ENCODE measurements at places on chromosomes 3 and 15.

DNA sequence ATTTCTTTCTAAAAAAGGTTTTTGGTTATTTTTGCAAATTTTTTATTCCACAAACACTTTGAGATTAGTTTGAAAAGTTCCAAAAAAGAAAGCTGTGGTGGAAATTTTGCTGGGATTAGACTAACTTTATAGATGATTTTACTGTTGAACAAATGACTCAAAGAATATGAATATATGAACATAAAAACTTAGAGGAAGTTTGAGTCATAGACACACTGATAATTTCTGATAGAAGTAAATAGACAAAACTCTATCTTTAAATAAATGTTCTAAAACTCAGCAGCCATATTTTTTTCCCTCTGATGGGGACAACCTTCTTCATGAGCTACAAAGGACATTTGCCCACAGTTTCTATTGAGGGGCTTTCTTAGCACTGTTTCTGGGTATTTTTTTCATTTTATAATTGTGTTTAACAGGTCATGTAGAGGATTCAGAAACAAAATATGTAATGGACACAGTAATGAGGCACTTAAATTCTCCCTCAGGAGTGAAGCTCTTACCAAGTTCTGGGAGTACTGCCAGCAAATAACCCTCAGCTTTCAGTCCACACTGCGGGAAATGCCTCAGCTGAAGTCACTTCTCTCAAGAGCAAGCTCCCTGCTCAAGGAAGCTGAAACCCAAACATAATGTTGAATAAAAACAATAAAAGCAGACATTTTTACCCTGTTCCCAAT lies 157.6 kb downstream of the NFKBIZ start:
- no peak for DNase-seq

GRCh38 chr15:98421419-98422129 lies 226.8 kb upstream of the IGF1R start:
- peak; percentile 77 for DNase-seq

DNA sequence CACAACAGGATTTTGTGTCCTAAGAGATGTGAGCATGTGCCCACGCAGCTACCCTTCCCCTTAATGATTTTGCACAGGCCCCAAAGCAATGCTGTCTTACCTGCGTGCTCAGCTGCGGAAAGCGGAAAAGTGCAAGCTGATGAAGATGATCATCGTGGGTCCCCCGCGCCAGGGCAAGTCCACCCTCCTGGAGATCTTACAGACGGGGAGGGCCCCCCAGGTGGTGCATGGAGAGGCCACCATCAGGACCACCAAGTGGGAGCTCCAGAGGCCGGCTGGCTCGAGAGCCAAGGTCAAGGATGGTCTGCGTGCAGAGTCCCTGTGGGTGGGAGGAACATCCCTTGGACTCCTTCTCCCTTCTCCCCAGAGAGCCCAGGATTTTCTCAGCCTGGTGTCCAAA lies 103.1 kb downstream of the LRRK1 start:
- no peak for DNase-seq

- no peak for DNase-seq
Measured at GRCh38 chr3:158710601-158711000, 21.7 kb downstream of the RARRES1 start.

GRCh38 chr3:154188846-154189245 lies 67.7 kb downstream of the ARHGEF26 start:
- DNase-seq: no peak

- no peak for DNase-seq
Measured at GRCh38 chr15:87365186-87365585, 891.4 kb downstream of the NTRK3 start.

GRCh38 chr15:90033006-90033405 lies 31.9 kb downstream of the ZNF710 start:
- no peak for DNase-seq

DNA sequence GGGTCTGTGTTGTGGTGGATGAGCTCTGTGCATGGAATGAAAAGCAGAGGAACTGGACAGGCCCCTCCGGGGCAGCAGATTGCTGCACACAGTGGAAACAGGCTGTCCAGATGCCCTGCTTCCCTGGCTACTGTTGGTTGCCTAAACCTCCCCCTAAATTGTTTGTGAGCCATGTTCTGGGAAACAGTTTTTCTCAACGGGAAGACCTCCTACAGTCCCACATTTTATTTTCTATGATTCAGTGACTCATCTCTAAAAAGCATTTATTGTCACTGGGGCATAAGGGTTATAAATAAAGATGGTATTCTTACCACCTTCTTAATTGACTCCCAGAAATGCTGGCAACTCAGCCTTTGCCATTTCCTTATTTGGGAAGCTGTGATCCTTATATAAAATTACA lies 20.3 kb upstream of the PTPN9 start:
- no peak for DNase-seq

GRCh38 chr3:101143012-101143411 lies 149.8 kb upstream of the ABI3BP start:
- no peak for DNase-seq

- DNase-seq: no peak
Measured at GRCh38 chr3:54360320-54360719, 238.0 kb downstream of the CACNA2D3 start.

DNA sequence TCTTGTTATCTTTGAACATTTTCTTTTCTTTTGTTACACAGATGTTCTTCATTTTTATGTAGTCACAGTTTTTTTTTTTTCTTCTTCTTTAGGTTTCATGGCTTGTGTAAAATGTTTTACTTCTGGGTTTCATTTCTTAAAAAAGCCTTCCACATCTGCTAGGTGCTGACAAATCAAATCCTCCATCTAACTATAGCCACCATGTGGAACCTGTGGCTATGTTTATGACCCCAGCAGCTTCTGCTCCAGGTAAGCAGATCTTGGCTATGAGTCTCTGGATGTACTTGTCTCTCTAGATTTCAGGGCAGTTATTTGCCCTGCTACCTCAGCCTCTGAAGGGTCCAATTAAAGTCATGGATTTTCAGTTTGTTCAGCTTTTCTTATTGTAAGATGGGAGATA lies 44.5 kb downstream of the OXSM start:
- DNase-seq: peak; percentile 22

DNA sequence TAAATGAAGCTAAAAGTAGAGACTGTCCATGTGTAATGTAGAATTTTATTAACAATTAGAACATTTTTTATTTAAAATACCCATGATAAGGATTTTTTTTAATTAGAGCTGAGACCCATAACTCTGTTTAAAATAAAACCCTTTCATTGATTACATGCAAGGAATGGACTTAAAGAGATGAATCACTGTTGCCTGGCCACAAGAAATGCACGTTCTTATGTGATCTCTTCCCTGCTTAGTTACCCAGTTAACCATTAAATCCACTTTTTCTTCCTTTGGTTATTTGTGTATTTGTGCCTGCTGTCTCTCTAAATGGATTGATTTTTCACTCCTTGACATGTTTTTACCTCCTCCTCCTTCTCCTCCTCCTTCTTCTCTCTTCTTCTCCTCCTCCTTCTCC lies 83.3 kb upstream of the SLITRK3 start:
- no peak for DNase-seq

DNA sequence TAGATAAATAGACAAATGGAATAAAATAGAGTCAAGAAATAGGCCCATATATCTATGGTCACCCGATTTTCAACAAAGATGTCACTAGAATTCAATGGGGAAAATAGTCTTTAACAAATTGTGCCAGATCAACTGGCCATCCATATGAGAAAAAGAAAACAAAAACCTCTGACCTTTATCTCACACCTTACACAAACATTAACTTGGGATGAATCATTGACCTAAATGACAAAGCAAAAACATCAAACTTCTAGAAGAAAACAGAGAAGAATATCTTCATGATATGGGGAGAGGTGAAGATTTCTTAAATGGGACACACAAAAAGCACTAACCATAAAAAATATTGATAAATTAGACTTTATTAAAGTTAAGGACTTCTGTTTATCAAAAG lies 31.9 kb downstream of the ITGA11 start:
- DNase-seq: no peak

- no peak for DNase-seq
Measured at GRCh38 chr15:39051626-39052322, 487.2 kb upstream of the RASGRP1 start.

GRCh38 chr3:159951540-159951939 lies 37.1 kb upstream of the IL12A start:
- DNase-seq: no peak
